ENCODE measurements at places on chromosomes 7 and 10.
A peak's percentile ranks its signal among the peaks of the same experiment; 100 is the strongest.

- no peak for DNase-seq
Measured at GRCh38 chr7:93013446-93014061, 104.2 kb downstream of the SAMD9 start.

DNA sequence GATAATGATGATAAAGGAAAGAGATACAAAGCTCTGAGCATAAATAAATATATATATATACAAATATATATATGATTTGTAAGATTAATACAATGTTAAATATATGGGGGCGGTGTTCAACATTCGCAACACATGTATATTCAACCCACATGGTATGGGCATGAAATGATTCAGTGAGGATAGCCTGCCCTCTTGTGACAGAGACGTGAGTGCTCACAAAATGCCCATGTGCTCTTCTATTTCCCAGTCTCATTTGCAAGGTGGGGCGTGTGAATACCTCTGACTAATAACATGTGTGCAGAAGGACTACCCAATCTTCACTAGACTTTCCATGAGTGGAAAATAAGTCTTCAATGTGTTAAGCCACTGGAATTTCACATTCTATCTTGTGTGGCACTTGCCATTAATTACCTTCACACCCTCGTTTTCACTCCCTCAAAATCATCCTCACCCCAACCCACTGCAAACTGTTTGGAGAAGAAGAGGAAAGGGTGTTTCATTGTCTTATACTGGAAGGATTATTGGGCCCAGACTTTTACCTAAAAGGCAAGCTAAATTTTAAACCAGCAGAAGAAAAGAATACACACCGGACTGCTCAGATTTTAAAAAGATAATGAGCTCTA, 26.9 kb downstream of the ASAH2 start:
- DNase-seq = peak; percentile 17

DNA sequence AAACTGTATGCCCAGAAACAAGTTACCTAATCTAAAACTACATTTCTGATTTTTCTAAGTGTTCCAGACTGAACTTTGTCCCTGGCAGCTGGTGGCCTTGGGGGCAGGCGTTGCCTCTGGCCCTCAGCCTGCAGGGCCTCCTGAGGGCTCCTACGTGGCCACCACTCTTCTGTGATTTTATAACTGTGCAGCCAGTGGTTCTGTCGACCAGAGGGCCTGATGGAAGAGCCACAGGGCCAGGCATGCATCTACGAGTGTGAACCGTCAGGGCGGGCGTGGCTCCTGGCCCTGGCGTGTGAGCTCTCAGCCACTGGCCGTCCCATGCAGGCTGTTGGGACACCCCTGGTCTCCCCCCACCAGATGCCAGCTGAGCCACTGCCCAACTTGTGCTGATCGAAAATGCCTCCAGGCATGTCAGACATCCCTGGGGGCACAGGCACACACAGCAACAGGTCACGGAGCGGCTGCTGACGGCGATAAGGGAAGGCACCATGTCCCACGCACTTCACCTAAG, 173.4 kb downstream of the ZMYND11 start:
- DNase-seq = no peak

- no peak for DNase-seq
Measured at GRCh38 chr7:66883716-66884115, 37.3 kb upstream of the TMEM248 start.

- no peak for DNase-seq
Measured at GRCh38 chr10:47092831-47093230, 181.6 kb downstream of the PTPN20 start.

- DNase-seq = no peak
Measured at GRCh38 chr7:102944241-102944640, 31.4 kb downstream of the LRRC17 start.

DNA sequence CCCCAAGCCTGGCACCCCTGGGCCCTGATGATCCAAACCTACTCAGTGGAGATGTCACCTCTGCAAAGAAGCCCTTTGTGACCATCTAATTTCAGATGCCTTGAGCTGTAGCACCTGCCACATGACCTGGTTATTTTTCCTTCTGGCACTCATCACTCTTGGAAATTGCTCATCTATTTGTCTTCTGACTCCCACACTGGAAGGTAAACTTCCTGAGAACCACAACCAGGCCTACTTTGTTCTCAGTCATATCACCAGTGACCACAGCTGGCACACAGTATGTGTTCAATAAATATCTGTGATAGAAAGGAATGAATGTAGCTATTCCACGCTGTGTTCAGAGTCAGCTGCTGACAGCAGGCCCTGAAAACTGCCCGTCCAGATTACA, 97.1 kb downstream of the SH3PXD2A start:
- DNase-seq = no peak

GRCh38 chr7:38934536-38934935, 25.5 kb upstream of the VPS41 start:
- DNase-seq = no peak

DNA sequence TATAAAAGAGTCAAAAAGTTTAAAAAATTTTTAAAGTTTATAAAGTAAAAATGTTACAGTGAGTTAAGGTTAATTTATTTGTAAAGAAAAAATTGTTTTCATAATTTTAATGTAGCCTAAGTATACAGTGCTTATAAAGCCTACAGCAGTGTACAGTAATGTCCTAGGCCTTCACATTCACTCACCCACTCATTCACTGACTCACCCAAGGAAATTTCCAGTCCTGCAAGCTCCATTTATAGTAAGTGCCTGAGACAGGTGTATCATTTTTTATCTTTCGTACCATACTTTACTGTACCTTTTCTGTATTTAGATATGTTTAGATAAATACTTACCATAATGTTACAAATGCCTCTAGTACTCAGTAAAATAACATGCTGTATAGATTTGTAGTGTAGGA, 269.7 kb upstream of the PHF14 start:
- DNase-seq = no peak

GRCh38 chr7:72406820-72407403, 5.2 kb downstream of the CALN1 start:
- DNase-seq = no peak

GRCh38 chr10:44282626-44283300, 102.1 kb downstream of the CXCL12 start:
- DNase-seq = no peak

DNA sequence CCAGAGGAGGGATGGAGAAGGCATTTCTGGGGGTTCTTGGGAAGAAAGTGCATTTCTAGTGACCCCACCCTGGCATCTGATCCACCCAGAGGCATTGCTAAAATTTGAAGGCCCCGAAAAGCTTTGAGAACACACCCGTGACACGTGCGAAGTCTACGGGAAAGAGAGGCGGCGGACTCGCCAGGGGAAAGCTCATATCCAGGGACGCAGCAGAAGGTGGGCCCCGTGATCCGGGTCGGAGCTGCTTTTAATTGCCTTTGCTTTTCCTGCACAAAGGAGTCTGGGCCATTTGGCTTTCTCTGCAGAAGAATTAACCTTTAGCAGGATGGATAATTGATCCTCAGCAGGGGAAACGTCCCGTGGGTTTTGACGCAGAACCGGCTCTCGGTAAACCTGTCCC, 50.3 kb downstream of the CARD11 start:
- DNase-seq = no peak

DNA sequence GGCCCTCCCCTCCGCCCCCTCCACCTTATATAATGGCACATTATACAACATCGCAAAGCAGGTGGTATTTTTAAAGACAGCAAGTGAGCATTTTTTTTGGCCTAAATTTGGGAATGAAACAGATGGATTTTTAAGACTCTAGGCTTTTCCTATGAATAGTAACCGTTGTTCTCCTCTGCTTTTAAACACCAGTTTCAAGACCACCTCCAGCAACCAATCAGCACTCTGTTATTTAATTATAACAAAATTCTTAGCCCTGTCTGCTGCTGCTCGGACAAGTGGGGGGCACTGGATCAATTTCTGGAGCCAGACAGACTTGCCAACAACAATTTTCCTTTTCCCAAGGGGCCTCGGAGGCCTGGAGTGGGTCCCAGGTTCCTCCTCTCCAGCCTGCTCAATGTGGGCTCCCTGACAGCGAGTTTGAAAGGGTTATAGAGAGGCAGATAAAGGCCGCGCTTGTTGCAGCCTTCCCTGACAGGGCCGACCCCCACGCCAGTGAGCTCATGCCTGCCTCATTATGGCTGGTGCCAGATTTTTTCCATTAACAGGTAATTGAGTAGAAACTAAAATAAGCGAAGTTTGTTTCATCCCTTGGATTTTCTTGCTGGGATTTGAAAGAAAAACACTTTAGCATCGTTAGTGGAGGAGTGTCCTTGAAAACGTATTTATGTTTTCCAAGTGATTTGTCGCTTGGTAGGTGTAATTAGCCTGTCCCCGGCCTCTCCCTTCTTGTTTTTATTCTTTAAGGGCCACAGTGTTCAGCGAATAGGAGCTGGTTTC, 227.3 kb downstream of the TCF7L2 start:
- DNase-seq = no peak

GRCh38 chr7:41700044-41700471, 2.8 kb downstream of the INHBA start:
- DNase-seq = no peak

DNA sequence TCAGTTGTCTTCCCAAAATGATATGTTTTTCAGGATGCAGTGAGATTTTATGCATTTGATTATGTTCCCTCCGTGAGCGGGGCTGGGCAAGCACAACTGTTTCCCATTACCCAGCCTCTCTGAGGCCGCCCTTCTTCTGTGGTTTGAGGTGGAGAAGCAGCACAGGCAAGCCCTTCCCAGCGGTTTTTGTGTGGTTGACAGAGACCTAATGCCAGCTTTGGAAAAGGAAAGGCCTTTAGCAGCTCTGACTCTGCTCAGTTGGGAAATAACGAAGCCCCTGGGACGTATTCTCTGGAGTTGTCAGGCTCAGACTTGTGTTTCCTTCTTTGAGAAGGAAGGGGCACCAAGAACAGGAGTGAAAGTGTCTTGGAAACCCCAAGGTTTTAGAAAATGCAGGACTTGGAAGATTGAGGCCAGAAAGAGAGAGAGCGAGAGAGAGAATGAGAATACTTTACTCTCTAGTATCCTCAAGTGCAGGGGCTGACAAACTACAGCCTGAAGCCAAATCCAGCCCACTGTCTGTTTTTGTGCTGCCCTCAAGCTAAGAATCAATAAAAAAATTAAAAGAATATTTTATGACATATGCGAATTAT, 20.6 kb upstream of the PDCD4 start:
- DNase-seq = no peak

DNA sequence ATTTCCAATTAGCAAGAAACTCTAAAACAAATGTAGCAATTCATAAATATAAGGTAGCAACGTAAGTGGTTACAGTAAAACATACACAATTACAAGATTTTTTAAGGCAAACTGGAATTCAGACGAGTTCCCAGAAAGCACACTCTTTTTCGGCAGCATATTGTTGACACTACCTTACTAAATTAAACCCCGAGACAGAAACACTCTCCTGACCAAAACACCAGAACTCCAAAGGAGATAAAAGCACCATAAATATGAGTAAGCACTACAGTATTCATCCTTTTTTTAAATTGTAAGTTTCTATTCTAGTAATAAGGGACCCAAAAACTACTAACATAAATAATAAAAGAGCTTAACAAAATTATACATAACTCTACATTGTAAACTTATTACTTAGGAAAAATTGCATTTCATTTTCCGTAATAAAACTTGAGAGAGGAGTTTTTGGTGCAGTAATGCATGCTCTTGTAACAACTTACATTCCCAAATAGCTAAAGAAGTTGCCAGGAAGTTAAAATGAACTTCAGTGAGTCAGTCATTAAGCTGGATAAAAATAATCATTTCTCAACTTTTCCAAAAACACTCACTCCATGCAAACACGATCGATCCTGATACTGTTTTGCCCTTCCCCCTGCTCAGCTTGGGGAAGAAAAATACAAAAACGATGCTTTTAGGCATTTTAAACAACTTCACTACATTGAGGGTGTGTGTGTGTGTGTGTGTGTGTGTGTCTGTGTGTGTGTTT, 2.0 kb downstream of the PIP4K2A start:
- DNase-seq = no peak

GRCh38 chr7:146321301-146321700, 204.7 kb downstream of the CNTNAP2 start:
- no peak for DNase-seq

- no peak for DNase-seq
Measured at GRCh38 chr7:75813781-75814236, at the start of gene CCL24. TSS of gene CCL24 (minus strand) at chr7:75813806. CDS start at chr7:75813715, 91 bp downstream.

GRCh38 chr7:107850216-107850615, 40.8 kb upstream of the DLD start:
- no peak for DNase-seq

- DNase-seq = no peak
Measured at GRCh38 chr10:1406967-1407945, 330.1 kb downstream of the ADARB2 start.

DNA sequence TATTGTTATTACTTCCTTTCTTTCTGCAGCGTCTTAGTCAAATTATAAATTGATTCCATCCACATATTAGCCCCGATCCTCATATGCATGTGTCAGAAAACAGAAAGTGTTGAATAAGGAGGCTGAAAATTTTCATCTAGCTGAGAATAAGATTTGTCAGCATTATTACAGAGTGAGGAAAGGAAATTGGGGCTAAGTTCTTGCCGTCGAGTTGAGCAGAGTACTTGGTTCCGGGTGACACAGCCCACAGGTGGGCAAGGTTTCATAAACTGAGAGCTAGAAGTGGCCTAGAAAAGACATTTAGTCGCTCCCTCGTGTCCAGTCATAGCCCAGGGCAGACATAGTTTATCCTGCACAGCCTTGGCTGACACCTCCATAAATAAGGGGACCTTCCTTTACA, 461.7 kb upstream of the GALNT17 start:
- no peak for DNase-seq

DNA sequence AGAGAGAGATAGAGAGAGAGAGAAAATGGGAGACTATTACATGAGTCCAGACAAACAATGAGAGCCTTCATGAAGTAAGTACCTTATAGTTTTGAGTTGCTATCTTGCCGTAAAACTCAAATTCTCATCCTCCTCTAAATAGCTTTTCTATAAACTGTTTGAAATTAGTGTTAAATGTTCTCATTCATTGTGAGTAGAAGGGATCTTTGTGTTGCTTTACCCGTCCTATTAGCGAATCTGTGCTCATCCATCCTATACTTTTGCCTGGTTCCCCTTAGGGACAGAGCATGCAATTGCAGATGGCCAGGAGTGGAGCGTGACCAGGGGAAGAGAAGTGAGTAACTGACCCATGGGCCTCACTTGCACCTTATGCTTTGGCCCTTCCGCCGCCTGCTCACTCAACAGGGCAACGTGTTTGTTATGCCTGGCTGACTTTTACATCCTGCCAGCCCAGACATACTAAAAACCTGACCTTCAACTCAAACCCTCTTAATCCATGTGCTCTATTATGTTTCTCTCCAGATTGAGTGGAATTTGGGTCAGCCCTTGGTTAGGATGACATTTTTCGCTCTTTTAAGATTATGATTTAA, 244.2 kb upstream of the YAE1 start:
- no peak for DNase-seq

DNA sequence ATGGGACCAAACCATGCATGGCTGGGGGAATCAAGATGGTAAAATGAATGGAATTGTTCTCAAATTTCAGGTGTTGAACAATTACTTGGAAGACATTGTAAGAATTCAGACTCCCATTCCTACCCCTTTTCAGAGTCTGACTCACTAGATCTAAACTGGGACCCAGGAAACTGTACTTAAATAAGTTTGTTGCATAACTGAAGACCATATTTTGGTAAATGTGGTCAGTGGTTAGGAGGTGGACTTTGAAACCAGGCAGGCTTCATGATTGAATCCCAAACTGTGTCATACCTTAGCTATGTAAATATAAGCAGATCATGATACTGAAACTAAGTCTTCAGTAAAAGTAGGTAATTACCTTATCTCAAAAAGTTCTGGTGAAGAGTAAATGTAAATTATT, 41.7 kb downstream of the ZWINT start:
- no peak for DNase-seq
